Transverse colon (tissue), 4 donors: ENCODE measurements at places on chromosomes 1 and 21. TPM values are rescaled to one million over a fixed set of nuclear protein-coding genes. Genes with fewer than 3 reads are reported as not detected.

UBIAD1 gene
- total RNA-seq = 9.4 TPM

- no peaks in the 10 kb centered on the region for H3K36me3 ChIP-seq
- H3K27me3 ChIP-seq = no peaks in the 10 kb centered on the region
- H3K27ac ChIP-seq = no peak overlapping the region
- no peaks in the 10 kb centered on the region for H3K4me1 ChIP-seq
- no peak for DNase-seq
- H3K4me3 ChIP-seq = no peak overlapping the region
These were observed 44.5 kb downstream of the PIK3R3 start for GRCh38 chr1:46087891-46088290.

DNA sequence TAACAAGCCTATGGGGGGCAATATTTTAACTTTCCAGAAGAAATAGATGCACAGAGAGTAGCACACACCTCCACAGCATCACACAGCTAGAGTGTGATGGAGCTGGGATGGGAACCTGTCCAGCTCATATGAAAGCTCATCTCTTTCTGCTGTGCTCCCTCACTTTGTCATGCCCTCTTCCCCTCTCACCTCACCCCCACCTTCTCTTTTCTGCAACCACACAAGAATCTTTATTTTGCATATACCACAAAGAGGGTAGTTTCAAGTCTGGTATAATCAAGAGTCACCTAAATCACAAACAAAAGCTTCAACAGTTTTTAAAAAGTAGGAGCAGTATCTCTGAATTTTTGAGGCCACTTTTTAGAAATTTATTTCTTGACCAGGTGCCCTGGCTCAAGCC, 22.6 kb downstream of the FOXD2 start:
- no peak for DNase-seq
- H3K4me1 ChIP-seq = no peaks in the 10 kb centered on the region
- H3K36me3 ChIP-seq = no peaks in the 10 kb centered on the region
- no peak overlapping the region for H3K4me3 ChIP-seq

TMEM125 gene
- total RNA-seq = 41.8 TPM

DNA sequence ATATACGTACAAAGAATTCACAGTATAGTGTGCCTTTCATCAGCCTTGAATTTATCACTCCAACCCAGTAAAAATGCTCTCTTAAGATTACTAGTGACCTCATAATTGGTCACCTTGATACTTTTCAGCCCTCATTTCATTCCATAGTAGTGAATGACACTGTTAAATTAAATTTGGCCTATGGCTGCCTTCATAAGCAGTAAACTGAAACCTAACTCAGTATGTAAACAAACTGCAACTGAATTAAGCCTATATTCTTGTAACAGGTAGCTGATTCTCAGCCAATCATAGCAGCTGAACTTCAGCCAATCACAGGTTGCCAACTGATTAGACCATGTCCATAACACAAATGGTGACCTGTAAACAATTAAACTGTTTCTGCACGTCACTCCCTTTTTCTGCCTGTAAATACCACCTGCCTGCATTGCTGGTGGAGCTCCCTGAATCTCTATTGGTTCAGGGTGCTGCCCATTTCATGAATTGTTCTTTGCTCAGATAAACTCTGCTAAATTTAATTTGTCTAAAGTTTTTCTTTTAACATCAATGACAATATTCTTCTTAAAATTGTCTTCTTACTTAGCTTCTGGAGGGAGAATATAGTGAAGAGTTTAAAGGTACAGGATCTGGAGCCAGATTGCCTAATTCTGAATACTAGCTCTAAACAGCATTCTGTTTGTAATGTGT, 24.0 kb upstream of the CAMSAP2 start:
- H3K36me3 ChIP-seq = no peaks in the 10 kb centered on the region
- H3K4me3 ChIP-seq = no peak overlapping the region
- DNase-seq = no peak
